Inflammatory macrophage treated with lipopolysaccharide for 4 hours (primary cell): ENCODE measurements at places on chromosomes 11 and 22.
A peak's percentile ranks its signal among the peaks of the same experiment; 100 is the strongest.

DNA sequence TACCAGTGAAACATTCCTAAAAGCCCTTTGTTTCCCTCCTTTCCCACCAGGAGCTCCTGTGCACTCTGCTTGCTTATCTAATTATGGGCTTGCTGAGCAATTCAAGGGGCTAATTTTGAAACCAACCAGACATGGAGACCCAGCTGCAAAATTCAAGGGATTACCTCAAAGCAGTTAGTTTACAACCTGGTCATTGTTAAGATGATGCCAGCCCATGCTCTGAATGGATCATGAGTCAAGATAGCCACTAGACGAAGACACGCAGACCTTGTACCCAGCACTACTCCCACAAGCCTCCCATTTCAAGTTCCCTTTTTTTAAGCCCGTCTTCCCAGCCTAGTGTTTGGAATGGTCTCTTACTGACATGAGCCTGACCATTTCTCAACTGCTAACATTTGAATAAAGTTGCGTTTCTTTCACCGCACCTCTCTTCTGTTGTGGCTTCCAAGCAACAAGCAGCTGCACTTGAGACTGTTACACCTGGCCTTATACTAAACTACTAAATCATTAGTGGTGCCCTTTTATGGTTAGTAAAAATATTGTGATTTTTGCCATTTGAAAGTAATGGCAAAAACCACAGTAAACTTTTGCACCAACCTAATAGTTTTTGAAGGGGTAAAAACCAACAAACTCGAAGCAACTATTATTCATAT lies 315.3 kb upstream of the LUZP2 start:
- no peak for DNase-seq

DNA sequence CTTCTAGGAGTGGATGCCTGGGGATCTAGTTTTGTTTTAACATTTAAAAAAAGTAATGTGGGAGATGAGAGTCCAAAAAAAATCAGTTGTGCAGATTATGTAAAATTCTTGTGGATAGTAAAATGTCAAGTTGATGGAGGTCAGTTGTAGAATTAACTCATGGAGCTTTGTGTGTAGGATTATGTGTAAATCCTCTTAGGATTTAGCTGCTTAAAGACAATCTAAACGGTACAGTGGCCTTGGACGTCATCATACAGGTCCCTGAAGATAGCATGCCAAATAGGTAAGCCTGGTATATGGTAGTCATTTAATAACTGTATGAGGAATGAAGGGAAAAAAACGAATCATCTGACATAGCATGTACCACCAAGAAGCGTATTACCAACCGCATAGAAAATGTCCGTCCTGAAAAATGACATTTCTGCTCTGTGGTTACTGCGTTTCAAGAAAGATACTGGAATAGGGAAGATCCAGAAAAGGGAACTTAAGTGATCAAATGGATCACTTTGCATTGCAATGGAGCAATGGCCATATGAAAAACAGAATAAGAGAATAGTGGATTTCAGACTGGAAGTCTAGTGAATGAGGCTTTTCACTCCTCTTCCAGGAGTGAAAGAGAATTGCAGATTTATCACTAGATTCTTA lies 61.3 kb downstream of the BCL2L13 start:
- peak; percentile 81 for DNase-seq

- DNase-seq: peak; percentile 42
These were observed 15.1 kb downstream of the TBC1D22A start for GRCh38 chr22:46777609-46777970.

- peak; percentile 46 for DNase-seq
These were observed 500 bp upstream of the ADSL start for GRCh38 chr22:40345815-40346184.

DNA sequence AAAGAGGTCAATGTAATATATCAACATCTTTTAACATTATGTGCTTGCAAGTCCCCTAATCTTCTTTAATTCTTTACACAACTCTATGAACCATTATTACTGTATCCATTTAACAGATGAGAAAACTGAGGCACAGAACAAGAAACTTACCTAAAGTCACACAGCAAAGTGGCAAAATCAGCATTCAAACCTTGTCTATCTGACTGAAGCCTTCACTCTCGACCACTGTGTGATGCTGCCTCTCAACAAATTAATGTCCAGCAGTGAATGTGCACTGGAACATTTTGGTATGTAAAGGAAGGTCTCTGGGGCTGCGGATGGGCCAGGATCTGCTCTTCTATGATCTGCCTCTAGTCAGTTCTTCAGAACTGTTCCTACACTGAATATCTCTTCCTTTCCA lies 42.1 kb downstream of the PRCP start:
- DNase-seq: no peak

- DNase-seq: no peak
These were observed 41.8 kb downstream of the LIF start for GRCh38 chr22:30204742-30205111.

GRCh38 chr22:22578702-22579424 lies 19.8 kb upstream of the PRAME start:
- peak; percentile 41 for DNase-seq
